ENCODE measurements at places on chromosomes 1 and 21. TPM values are rescaled to one million over a fixed set of nuclear protein-coding genes. Genes with fewer than 3 reads are reported as not detected.

Gene CLCA1
- polyA plus RNA-seq = not detected

Gene MT1HL1
- not detected for polyA plus RNA-seq

Gene SIM2
- polyA plus RNA-seq = 20.6 TPM

Gene VASH2
- polyA plus RNA-seq = 22.7 TPM

Gene RPE65
- polyA plus RNA-seq = 0.17 TPM

Gene WNT3A
- 0.16 TPM for polyA plus RNA-seq

Gene TRIM46
- 4.0 TPM for polyA plus RNA-seq

Gene MFAP2
- 226 TPM for polyA plus RNA-seq

Gene F5
- polyA plus RNA-seq = 4.2 TPM

Gene NBPF19
- polyA plus RNA-seq = 18.9 TPM

Gene CELA2B
- polyA plus RNA-seq = 0.32 TPM

Gene ANGPTL3
- 12.7 TPM for polyA plus RNA-seq

Gene ATAD3C
- polyA plus RNA-seq = 5.5 TPM

Gene ADGRB2
- polyA plus RNA-seq = 16.7 TPM

Gene SLC44A5
- 21.7 TPM for polyA plus RNA-seq

Gene CGN
- 49.3 TPM for polyA plus RNA-seq

Gene VHLL
- polyA plus RNA-seq = not detected

Gene DISC1
- polyA plus RNA-seq = 5.8 TPM

Gene TNFRSF9
- polyA plus RNA-seq = 0.07 TPM

Gene AMY2A
- polyA plus RNA-seq = 0.30 TPM

Gene VAV3
- polyA plus RNA-seq = 153 TPM

Gene SLAMF9
- not detected for polyA plus RNA-seq

Gene C1orf210
- polyA plus RNA-seq = 26.3 TPM

Gene HMGCS2
- 70.2 TPM for polyA plus RNA-seq

Gene CAMK2N1
- polyA plus RNA-seq = 84.3 TPM

Gene PRELP
- polyA plus RNA-seq = 2.6 TPM

Gene LHX8
- polyA plus RNA-seq = not detected

Gene CRYAA
- polyA plus RNA-seq = 0.16 TPM

Gene ZYG11A
- polyA plus RNA-seq = 0.11 TPM

Gene ITLN2
- polyA plus RNA-seq = not detected

Gene ASAP3
- polyA plus RNA-seq = 33.8 TPM

Data from renal cortex interstitium (tissue), 15 donors.